ENCODE measurements at places on chromosomes 7 and 10.
A peak's percentile ranks its signal among the peaks of the same experiment; 100 is the strongest.

DNA sequence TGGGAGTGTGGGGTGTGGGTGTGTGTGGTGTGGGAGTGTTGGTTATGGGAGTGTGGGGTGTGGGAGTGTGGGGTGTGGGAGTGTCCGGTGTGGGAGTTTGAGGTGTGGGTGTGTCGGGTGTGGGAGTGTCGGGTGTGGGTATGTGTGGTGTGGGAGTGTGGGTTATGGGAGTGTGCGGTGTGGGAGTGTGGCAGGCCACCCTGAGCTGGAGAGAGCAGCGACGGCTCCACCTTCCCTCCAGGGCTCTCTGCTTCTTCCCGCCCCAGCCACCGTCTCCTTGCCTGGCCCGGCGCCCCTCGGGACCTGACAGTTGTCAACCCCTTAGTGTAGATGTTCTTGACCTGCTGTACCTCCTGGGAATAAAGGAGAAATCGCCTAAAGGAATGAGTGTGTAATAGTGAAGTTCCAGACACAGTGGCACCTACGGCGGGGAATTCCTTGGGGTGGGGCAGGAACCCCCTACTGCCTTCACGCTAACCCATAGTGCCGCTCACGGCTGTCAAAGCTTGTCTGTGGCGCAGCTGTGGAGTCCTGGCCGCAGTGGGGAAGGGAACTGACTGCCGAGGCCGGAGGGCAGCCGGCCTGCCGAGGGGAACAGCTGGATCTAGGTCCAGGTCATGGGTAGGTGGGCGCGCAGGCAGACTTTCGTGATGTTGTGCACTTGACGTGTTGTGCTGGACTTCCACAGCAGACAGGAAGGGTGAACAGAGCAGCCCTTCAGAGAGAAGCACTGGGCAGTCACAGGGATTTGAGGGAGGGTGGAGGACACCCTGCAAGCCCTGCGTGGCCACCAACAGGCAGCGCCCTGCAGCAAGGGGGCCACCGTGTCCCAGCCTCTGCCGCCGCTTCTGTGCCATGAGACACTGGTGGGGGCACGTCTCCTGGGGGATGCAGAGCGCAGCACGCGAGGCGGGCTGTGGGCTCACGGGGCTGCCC is 49.0 kb upstream of the EN2 start:
- DNase-seq, result no peak

GRCh38 chr7:5367661-5368060 is 56.0 kb downstream of the TNRC18 start:
- no peak for DNase-seq

DNA sequence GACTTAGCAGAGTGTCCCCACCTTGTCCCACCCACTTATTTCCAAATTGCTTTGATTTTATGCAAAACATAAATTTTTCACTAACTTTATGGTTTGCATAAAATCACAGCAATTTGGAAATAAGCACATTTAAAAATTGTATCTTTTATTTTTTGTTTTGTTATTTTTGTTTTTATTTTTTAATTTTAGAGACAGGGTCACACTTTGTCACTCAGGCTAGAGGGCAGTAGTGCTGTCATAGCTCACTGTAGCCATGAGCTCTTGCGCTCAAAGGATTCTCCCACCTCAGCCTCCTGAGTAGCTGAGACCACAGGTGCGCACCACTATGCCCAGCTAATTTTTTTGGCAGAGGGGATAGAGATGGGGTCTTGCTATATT is 43.2 kb downstream of the APBB1IP start:
- no peak for DNase-seq

- no peak for DNase-seq
These were observed 427.8 kb upstream of the ZMIZ1 start for GRCh38 chr10:78640796-78641636.

DNA sequence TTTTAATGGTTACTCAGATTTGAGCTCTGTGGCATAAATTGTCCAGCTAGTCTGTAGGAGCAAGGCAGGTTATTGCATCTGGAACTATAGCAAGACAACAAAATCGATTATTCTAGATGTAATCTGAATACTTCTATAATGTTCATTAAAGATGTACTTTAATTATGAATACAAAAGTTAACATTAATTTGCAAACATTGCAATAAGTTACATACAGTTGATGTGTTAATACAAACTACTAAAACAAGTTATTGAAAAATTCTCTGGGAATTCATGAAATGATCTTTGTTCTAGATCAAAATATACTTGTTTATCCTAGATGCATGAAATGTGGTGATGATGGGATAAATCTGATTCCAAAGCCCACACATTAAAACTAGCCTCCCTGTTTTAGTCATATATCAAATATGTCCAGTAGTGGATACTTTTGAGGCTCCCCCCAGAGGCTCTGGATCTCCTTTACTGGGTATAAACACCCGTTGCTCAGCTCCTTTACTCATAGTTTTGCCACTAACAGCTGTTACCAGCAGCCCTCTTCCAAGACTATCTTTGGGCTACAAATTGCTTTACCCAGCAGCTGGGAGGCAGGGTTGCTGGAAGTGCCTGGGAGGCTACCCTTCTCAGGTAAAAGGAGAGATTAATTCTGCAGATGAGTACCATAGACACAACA is 78.1 kb downstream of the ARL4A start:
- DNase-seq, result no peak

DNA sequence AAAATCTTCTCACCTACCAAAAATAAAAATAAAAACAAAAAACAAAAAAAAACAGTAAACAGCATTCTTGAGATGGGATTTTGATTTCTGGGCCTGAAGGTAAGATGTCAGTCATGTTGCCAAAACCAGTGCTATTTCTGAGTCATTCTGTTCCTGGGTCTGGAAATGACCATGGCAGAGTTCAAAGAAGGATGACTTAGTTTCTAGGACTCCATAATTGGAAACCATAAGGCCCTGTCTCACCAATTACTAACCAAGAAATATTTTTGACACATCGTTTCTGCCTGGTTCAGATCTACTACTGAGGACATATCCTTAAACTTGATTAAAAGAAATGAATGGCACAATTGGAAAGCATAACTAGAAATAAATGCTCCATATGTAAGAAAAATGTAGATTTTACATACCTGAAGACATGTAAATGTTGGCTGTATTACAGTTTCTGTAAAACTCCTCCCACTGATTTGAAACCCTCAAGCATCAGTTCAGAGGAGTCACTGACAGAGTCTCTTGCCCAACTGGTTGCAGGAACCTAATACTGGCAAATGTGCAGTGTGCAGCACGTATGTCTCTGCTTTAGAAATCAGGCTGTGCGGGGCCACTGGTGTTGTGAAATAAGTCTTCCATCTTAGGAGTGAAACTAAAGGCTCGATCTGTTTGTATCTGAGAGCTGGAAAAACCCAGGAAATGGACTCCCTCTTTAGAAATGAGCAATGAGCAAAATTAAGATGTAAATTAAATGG is 84.8 kb upstream of the EGR2 start:
- no peak for DNase-seq

- no peak for DNase-seq
These were observed 31.8 kb upstream of the RET start for GRCh38 chr10:43044961-43045621.

DNA sequence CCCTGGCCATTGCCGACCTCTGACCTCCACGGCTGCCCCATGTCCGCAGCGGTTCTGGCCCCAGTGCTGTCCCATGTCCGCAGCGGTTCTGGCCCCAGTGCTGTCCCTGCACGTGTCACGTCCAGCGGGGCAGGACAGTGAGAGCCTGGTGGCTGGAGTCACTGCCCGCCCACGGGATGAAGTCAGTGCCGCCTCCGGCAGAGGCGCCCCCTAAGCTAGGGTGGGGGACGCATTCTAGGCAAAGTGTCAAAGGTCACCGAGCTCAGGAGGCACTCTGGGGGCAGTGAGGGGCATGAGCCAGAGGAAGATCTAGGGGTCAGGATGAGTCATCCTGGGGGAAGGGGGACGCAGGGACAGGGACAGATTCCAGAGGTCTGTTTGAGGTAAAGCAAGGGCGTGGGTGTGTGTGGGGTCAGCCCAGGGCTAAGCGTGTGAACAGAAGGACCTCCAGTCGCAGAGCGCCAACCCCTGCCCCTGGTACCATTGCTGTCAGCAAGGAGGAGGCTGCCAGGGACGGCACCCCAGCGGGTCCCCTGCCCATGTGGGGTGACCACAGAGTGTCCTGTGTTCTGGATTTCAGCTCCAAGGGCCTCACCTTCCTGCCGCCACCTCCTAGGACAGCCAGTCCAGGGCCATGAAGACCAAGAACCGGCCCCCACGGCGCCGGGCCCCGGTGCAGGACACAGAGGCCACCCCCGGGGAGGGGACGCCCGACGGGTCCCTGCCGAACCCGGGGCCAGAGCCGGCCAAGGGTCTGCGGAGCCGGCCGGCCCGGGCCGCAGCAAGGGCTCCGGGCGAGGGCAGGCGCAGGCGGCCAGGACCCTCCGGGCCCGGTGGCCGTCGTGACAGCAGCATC is 665 bp downstream of the BHLHA15 start:
- DNase-seq, result no peak

DNA sequence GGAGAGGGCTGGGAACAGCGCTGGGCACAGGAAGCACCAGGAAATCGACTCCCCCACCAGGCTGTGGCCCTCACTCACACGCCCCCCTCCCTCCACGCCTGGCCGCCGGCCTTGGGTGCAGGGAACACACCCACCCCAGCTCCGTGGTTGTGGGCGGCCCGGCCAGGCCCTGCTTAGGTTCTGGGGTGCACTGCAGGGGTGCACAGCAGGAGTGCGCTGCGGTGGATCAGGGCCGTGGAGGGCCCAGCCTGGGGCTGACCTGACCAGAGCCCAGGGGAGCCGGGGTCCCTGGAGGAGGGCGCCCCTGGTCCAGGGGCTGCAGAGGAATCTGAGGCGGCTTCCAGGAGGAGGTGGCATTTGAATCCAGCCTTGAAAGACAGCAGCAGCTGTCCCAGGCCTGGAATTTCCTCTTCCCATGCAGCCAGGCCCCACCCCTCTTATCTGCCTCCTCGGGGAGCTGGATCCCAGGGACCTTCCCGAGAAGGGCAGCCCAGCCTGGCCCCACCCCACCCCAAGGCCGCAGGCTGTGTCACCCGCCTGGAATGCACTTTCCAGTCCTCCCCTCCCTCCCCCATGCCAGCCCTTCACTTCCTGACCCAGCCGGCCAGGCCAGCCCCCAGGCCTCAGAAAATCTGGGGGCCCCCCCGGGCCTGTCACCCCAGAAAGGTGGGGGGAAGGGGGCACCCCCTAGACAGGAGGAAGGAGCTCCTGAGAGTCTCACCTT is 18.4 kb upstream of the PDGFA start:
- no peak for DNase-seq

DNA sequence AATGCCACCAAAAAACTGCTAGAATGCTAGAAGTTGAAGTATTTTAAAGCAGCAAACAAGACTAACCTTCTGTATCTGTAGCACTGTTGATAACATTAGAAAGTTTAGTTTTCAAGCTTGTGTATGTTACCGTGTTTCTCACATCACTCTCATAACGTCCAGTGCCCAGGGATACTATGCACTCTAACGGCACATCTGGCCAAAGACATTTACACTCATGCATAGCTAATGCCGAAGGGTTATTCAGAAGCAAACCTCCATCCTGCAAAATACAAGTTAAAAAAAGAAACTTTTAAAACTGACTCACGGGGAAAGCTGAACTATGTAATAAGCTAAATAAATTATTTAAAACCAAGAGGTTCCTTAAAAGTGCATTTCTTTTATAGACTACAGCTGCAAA is 22.9 kb upstream of the NRCAM start:
- DNase-seq, result no peak

- no peak for DNase-seq
These were observed 50.0 kb downstream of the PNLIPRP2 start for GRCh38 chr10:116670706-116671105.

DNA sequence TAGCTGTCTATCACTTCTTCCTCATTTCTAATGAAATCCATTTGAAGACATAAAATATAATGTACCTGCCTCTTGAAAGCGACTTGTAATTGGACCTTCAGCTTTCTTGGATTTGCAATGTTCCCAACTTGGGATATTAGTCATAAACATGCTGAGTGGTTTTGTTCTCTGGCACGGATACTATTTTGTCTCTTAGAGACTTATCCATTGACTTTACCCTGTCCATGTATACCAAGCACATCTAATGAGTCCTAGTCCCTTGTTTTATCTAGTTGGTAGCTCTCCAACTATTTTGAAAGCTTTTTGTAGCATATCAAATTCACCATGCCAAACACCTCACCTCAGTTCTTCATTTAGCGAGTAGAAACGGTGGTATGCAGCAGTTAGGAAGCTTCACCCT is 18.9 kb downstream of the PLEKHS1 start:
- no peak for DNase-seq

- DNase-seq, result no peak
These were observed 172.6 kb upstream of the NRP1 start for GRCh38 chr10:33506838-33507661.

GRCh38 chr7:30503274-30504212 is 1.1 kb downstream of the GGCT start:
- no peak for DNase-seq

- DNase-seq, result no peak
These were observed 408.6 kb upstream of the PRKCQ start for GRCh38 chr10:6988654-6989053.

DNA sequence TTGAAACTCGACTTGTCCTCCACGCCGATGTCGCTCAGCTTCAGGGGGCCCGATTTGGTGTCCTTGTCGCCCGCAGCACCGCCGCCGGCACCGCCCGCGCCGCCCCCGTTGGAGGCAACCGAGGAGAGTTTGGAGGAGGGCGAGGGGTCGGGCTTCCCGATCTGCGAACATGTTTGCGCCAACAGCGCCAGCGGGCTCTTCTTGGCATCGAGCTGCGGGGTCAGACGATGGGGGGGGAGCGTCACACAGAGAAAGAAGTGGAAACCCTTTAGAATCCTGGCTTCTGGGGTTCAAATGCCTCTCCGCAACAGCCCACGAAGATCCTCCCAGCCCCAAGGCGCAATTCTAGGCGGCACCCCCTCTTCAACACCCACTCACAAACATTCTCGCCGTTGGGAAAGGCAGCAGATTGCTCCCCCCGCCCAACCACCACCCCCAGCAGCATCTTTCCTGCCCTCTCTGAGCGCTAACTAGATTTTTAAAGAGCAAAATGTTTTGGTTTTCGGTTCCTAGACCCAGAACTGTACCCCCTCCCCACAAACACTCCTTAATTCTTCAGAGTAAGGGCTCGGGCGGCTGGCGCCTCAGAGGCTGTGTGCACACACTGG is 1.3 kb downstream of the ZNF503 start:
- no peak for DNase-seq

- DNase-seq, result no peak
These were observed at the start of gene GPRIN2 for GRCh38 chr10:46556515-46557318. Gene GPRIN2, minus strand, starts transcription at chr10:46556658. Its CDS starts 5,922 bp downstream, at chr10:46550736.

GRCh38 chr7:47796347-47796746 is 151.9 kb downstream of the PKD1L1 start:
- no peak for DNase-seq

- DNase-seq, result peak; percentile 63
These were observed at the start of gene SPAG6 for GRCh38 chr10:22345301-22346095. Gene SPAG6, plus strand, starts transcription at chr10:22345496. Its CDS starts 116 bp downstream, at chr10:22345612.

GRCh38 chr7:41346878-41347277 is 356.0 kb downstream of the INHBA start:
- DNase-seq, result no peak

Data from activated T-cell treated with anti-CD3 and anti-CD28 coated beads for 48 hours (primary cell).